ENCODE measurements at places on chromosomes 4 and X.

- no peaks in the 10 kb centered on the region for H3K27me3 ChIP-seq
- peaks cover 7% of the 10 kb centered on the region for H3K4me1 ChIP-seq
- no peak overlapping the region for H3K4me3 ChIP-seq
- no peak for DNase-seq
Measured at GRCh38 chr4:105179539-105180401, 33.1 kb downstream of the TET2 start.

DNA sequence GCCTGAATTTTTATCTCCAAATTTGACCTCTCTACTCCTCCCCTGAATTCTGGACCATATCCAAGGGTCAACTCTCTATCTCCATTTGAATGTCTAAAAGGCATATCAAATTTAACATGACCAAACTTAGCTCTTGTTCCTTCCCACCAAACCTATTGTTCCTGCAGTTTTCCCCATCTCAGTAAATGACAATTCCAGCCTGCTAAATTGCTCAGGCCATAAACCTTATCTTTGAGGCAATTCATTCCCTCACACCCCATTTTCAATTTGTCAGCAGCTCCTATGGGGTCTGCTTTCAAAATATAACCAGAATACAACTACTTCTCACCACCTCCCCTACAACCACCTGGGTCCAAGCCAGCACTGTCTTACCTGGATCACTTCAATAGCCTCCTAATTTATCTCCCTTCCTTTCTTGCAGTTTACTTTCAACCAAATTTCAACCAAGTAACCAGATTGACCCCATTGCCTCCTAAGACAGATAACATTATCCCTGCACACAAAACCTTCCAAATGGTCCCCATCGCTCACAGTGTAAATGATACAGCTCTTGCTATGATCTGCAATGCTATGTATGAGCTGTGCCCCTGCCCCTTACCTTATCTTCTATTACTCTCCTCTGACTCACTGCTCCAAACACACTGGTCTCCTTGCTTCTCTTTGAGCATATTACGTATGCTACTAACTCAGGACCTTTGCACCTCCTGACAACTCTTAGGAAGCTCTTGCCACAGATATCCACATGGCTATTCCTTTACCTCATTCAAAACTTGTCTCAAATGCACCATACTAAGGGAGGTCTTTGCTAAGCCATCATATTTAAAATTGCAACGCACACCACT lies 66.0 kb downstream of the CAMK2D start:
- H3K27ac ChIP-seq, result no peak overlapping the region
- DNase-seq, result no peak
- H3K4me1 ChIP-seq, result peaks cover 40% of the 10 kb centered on the region
- H3K4me3 ChIP-seq, result no peak overlapping the region

DNA sequence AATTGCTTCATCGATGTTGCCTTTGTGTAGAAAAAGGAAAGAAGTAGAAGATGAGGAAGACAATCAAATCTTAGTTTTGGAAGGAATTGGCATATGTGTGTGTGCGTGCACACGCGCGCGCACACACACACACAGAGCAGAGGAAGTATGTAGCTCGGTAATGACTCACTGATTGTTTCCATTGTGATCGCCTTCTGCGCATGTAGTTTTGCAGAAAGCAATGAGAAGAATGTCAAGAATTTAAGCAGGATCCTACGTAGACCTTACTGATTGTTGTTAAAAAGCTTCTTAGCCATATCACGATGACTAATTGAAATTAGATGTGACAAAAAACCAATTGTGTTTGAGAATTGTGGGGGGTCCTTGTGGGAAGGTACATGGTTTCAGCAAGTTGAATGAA lies 12.8 kb upstream of the LIMCH1 start:
- no peaks in the 10 kb centered on the region for H3K27me3 ChIP-seq
- no peaks in the 10 kb centered on the region for H3K4me1 ChIP-seq
- H3K36me3 ChIP-seq, result no peaks in the 10 kb centered on the region
- H3K4me3 ChIP-seq, result no peak overlapping the region
- DNase-seq, result no peak

DNA sequence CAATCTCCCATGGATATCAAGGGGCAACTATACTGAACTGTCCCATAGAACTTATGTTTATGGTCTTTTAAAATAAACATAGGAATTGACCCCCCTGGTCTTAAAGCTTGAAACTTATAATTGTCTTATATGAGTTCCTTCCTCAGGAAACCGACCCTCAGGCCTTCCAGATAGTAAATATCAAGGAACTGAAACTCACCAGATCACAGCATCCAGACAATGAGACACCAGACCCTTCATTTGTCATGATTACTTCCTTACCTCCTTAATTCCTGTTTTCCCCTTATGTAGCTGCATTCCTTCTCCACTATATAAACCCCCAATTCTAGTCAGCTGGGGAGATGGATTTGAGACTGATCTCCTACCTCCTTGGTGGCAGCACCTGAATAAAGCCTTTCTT lies 94.8 kb upstream of the GRPR start:
- H3K4me3 ChIP-seq, result no peak overlapping the region
- DNase-seq, result no peak
- H3K27me3 ChIP-seq, result peaks cover 8% of the 10 kb centered on the region
- H3K36me3 ChIP-seq, result no peaks in the 10 kb centered on the region

All from naive B cell (primary cell).